Left cardiac atrium (tissue), 4 donors: ENCODE measurements at places on chromosomes 12 and 14. TPM values are rescaled to one million over a fixed set of nuclear protein-coding genes. Genes with fewer than 3 reads are reported as not detected.
A peak's percentile ranks its signal among the peaks of the same experiment; 100 is the strongest.

Gene GPRC5A
- 2.6 TPM for total RNA-seq

GRCh38 chr14:98725191-98725590 lies 546.8 kb downstream of the BCL11B start:
- DNase-seq: no peak

Gene CPNE6
- total RNA-seq: not detected

GRCh38 chr14:69895109-69895508 lies 15.9 kb downstream of the SMOC1 start:
- no peak for DNase-seq

Gene GPR68
- 1.8 TPM for total RNA-seq

- DNase-seq: no peak
Observed at GRCh38 chr14:31426663-31427062, 6.3 kb upstream of the HEATR5A start.

DNA sequence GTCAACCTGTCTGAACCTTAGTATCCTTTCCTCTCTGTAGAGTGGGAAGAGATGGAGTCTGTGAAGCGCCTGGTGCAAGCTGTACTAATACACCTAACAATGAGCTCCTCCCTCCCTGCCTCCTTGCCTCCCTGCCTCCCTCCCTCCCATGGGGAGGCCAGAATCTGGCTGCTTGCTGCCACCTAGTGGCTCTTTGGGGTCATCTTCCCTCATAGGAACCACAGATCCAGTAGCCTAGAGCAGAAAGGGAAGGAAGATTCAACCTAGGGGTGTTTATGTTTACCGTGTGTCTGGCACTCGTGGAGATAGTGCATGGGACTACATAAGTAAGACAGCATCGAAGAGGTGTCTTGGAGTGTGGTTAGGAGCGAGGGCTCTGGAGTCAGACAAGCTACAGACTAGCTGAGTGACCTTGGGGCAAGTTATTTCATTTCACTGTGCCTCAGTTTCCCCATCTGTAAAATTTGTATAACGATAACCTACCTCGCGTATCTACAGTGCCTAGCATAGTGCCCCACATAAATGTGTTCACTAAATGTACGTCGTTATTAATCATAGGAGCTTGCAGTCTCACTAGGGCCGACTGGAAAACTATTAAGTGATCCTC lies 35.5 kb upstream of the TSPAN9 start:
- peak; percentile 59 for DNase-seq

Gene ZNF385A
- total RNA-seq: 24.2 TPM

- no peak for DNase-seq
Observed at GRCh38 chr14:35632271-35632670, 98.3 kb downstream of the INSM2 start.

DNA sequence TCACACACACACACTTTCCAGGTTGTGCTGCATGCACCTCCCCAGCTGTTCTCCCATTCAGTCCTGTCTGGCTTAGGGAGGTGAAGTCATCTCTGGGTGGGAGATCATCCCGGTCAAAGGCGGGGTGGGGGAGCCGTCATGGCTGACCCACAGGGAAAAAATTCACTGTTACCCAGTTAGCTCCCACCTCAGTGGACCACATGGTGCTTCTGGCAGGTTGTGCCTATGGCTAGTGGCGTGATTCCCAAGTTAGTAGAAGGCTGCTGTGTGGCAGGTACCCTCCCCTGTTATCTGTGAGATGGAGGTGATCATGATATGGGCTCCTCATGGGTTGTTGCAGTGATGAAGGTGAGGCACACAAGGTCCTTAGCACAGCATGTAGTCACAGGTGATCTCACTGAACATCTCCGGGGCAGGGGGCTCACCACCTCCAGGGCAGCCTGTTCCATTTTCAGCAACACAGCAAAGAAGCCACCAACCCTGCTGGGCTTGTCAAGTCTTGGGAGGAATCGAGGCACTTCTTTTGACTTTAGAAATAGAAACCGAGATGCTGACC lies 154.9 kb upstream of the CCND2 start:
- DNase-seq: no peak

Gene HOXC10
- total RNA-seq: not detected

DNA sequence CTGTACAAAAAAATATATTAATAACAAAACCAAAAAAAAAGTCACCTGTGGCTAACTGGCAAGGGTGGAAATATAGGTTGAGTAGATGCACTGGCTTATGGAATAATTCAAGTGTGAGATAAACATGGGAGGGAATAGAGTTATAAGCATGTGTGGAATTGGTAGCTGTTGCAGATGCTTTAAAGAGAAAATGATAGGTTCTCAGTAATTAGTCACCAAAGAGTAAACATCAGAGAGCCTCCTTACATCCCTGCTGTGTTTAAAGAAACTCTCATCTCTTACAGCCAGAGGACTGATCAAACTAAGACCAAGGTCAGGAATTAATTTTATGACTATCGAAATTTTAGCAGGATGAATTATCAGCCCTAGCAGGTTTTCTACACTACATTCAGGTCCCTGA lies 70.5 kb downstream of the EGLN3 start:
- no peak for DNase-seq

GRCh38 chr12:25830456-25830855 lies 128.0 kb upstream of the RASSF8 start:
- no peak for DNase-seq

Gene CTSG
- total RNA-seq: 5.3 TPM

- peak; percentile 76 for DNase-seq
Observed at GRCh38 chr12:538731-539539, 79.2 kb downstream of the B4GALNT3 start.

- no peak for DNase-seq
Observed at GRCh38 chr12:9143929-9144729, 28.4 kb upstream of the A2M start.

DNA sequence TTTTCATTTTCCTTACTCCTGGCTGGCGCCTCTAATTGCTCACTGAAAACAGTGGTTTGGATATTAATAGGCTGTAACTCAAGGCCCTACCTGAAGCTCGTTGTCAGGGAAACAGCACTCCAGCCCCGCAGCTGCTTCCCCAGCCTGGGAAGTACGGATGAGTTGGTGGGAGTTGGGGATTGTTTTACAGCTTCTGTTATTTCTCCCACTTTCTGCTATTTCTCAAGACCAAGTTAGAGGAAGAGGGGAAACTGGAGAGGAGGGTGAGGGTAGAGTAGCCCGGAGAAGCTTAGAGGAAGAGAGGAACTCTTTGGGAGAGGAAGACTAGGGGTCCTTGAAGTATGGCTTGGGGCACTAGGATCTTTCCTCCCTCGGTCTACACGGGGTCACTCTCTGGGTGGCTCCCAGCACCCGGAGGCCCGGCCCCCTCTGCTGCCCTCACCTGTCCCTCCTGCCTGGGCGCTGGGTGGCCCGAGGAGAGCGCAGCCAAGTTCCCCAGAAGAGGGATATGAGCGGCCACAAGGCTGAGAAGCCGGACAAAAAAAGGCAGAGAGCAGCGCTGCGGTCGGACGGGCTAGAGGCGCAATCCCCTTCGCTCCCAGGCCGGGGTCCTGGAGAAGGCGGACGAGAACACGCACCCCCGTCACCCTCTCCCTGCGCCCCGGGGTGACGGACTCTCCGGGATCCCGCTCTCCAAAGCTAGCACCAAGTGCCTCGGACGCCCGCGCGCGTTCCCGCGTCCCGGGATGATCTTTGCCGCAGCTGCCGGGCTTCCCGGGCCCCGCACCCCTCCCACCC lies 671 bp downstream of the SPTB start:
- peak; percentile 35 for DNase-seq

Gene HNF1A
- not detected for total RNA-seq

Gene EIF2S3B
- 0.65 TPM for total RNA-seq

DNA sequence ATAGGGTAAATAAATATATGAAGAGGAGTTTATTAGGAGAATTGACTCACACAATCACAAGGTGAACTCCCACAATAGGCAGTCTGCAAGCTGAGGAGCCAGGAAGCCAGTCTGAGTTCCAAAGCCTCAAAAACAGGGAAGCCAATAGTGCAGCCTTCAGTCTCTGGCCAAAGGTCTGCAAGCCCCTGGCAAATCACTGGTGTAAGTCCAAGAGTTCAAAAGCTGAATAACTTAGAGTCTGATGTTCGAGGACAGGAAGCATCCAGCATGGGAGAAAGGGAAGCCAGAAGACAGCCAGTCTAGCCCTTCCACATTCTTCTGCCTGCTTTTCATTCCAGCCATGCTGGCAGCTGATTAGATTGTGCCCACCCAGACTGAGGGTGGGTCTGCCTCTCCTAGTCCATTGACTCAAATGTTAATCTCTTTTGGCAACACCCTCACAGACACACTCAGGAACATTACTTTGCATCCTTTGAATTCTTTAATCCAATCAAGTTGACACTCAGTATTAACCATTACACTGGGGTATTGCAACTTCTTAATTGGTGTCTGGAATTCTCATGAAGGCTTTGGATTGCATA lies 736.5 kb upstream of the LMO3 start:
- no peak for DNase-seq

DNA sequence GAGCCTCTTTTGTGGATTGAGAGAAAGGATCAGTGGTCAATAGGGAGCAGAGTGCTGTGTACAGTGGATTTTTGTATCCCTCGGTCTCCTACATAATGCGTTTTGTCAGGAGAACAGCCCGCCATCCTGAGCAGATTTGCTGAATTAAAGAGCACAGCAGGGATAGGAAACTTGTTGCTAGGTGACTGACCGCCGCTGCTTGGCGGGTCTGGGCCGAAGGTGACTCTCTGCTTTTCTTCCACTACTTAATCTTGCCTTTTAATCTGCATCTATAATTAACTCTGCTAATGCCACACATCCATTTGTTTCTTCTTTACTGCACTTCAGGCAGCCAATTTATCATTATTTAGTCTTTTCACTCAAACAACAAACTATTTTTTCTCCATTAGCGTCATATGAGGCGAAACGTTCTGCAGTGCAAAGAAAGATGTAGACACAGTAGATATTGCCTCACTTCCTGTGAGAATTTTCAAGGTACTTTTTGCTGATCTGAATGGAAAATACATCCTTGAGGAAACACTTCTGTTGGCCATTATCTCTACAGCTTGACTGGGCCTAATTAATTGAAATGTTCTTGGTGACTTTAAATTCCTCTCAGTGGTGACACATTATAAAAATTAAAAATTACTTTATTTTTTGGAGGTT lies 108.0 kb downstream of the PPM1A start:
- no peak for DNase-seq

GRCh38 chr12:77610446-77610845 lies 220.2 kb upstream of the NAV3 start:
- no peak for DNase-seq

Gene KRT74
- total RNA-seq: not detected

- no peak for DNase-seq
Observed at GRCh38 chr12:114248527-114248926, 157.4 kb downstream of the TBX5 start.

DNA sequence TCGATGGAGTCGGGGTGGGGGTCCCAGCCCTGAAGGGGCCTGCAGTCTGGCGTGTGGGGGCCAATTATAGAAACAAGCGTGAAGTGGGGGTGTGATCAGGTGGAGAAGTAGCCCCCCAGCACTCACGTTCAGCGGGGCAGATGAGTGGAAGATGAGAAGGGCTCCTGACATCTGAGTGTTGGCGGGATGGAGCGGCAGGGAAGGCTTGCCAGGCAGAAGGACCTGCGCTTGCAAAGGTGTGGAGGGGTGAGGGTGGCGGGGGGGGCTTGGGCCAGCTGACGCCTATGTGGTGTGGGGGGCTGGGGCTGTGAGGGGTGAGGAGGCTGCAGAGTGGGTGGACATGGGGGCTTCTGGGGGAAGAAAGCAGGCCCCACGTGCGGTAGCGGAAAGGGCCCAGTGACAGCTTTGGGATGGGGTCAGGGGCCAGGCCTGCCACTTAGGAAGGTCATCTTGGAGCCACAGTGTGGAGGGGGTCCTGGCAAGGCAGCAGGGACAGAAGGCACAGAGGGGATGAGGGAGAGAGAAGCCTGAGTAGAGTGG lies 22.2 kb upstream of the BEGAIN start:
- DNase-seq: no peak

Gene PTCSC3
- not detected for total RNA-seq

GRCh38 chr12:8951744-8952143 lies 2.3 kb upstream of the M6PR start:
- DNase-seq: no peak

Gene CLEC4D
- total RNA-seq: not detected

- no peak for DNase-seq
Observed at GRCh38 chr12:23552417-23552816, 397.1 kb downstream of the SOX5 start.

- DNase-seq: no peak
Observed at GRCh38 chr14:103142026-103142425, 18.8 kb downstream of the TNFAIP2 start.
